ENCODE measurements at places on chromosomes 11 and 22.
A peak's percentile ranks its signal among the peaks of the same experiment; 100 is the strongest.

DNA sequence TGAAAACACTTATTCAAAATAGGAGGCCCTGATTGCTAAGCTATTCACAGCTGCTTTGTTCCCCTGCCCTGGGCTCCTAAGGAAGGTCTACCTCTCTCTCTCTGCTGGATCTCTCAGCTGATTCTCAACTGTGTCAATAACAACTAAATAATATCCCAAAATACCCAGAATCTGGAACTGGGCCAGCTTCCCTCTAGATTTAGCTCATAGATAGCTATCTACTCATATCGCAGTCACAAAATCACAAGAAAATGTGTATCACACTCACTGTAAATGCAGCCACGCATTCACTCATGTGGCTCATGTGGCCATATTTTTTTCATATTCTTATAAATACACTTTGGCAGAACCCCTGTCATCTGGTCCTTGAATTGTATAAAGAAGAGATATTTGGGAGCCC lies 555.1 kb downstream of the OPCML start:
- no peak for DNase-seq

DNA sequence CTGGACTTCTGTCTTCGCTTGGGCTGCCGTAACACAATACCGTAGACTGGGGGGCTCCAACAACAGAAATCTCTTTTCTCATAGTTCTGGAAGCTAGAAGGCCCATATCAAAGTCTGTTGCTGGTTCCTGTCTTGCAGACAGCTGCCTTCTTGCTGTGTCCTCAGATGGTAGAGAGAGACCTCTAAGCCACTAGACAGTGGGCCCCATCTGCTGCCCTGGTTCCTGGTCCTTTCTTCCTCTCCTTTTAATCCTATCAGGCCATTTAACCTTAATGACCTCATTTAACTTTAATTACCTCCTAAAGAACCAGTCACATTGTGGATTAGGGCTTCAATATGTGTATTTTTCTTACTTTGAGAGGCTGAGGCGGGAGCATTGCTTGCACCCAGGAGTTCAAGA lies 9.4 kb downstream of the CEP164 start:
- DNase-seq, result no peak

GRCh38 chr11:33110083-33110482 lies 51.2 kb downstream of the CSTF3 start:
- DNase-seq, result no peak

- DNase-seq, result no peak
Observed at GRCh38 chr11:121503051-121503450, 50.3 kb upstream of the SORL1-AS1 start.

- peak; percentile 4 for DNase-seq
Observed at GRCh38 chr11:42770444-42771065, 541.2 kb upstream of the API5 start.

DNA sequence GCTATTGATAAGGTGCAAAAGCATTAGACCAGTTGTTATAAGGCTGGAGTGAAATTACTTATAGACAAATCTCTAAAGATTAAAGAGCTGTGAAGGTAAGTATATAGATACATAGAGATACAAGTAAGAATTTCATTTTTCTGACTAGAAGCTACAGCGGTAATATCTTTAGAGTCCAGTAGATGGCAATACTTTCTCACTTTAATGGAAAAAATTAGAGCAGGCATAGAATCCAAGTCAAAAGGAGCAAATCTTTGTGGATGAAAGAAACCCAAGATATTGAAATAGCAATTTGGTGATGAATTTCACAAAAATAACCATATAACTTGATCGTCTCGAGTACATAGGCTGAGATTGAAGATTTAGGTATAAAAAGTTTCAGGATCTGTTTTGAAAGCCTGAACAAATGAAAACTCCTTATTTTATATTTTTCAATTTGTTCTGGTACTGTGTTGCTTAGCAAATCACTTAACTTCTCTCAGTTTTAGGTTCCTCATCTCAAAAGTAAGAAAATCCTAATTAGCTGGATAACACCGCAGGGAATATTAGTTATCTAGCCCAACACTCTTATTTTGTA lies 81.9 kb downstream of the UVRAG start:
- no peak for DNase-seq

- DNase-seq, result no peak
Observed at GRCh38 chr11:130103296-130103814, 33.7 kb downstream of the APLP2 start.

- DNase-seq, result no peak
Observed at GRCh38 chr11:126277322-126277721, 5.6 kb upstream of the TIRAP start.

- no peak for DNase-seq
Observed at GRCh38 chr11:79040348-79040747, 400.5 kb downstream of the TENM4 start.

GRCh38 chr11:88231894-88232482 lies 56.7 kb upstream of the RAB38 start:
- DNase-seq, result no peak

DNA sequence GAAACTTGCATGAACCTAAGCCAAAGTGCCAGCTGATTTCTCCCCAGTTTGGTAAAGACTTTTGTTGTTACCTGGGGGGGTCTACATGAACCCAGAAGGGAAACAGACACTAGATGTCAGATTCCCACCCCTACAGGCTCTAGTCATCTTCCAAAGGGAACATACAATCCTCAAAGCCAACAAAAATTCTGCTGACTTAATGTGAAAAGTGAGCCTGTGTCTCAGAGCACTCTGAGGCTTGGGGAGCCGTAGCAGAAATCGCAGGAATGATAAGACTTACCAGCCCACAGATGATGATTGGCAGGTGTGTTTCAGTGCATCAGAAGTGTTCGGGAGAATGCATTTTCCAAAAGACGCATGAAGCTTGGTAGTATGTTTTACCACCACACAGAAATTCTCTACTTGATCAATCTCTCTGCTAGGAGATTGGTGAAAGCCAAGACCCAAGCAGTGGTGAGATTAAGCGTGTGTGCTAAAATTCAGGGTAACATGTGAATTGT lies 187.1 kb downstream of the DBX1 start:
- DNase-seq, result no peak

- peak; percentile 69 for DNase-seq
Observed at GRCh38 chr22:16917144-16918003, 90.6 kb downstream of the GAB4 start.
